Stimulated activated CD4-positive, alpha-beta T cell treated with anti-CD3 and anti-CD28 coated beads, Interleukin-1b, Interleukin-23, amount 100 ng/mL, for 1 hour (primary cell): ENCODE measurements at places on chromosomes 5 and 9.

GRCh38 chr9:128554155-128554862 is 1.9 kb downstream of the SPTAN1 start:
- no peak for DNase-seq

GRCh38 chr9:30800421-30800820 is 1584.0 kb upstream of the ACO1 start:
- DNase-seq, result no peak

DNA sequence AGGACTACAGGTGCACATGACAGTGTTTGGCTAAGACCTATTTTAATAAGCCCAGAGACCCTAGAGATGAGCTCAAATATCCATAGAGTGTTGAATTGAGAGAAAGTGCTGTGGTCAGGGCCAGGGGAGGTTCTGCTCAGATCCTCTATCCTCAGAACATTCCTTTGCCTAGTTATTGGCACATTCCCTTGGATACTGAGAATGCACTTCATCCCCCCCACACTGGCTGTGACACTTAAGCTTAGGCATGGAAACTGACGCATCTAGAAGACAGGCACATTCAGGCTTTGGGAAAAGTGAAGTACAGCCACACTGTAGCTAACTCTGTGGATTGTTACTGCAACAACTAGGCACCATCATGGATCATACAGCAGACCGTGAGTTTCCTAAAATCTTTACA is 27.1 kb upstream of the RASGRF2 start:
- no peak for DNase-seq

- no peak for DNase-seq
These were observed 9.5 kb downstream of the CDH18 start for GRCh38 chr5:19978476-19978875.

GRCh38 chr5:2366816-2367215 is 384.7 kb downstream of the IRX2 start:
- no peak for DNase-seq

DNA sequence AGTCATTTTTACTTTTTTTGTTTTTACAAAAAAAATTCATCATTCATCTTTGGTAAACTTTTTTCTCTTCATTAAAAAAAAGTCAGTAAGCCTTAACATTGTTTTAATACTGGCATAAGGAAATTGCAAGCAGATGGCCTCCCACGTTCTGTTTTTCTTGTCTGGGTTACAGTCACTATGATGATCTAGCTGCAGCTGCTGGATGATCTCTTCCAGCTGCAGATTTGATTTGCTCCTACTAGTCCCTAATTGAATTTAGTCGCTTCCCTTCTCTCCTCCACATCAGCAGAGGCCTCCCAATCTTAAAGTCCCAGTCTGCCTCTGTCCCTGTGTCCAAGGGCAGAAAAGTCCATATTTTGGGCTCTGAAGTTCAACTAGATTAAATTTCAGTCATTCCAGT is 106.8 kb upstream of the PTGER4 start:
- no peak for DNase-seq

DNA sequence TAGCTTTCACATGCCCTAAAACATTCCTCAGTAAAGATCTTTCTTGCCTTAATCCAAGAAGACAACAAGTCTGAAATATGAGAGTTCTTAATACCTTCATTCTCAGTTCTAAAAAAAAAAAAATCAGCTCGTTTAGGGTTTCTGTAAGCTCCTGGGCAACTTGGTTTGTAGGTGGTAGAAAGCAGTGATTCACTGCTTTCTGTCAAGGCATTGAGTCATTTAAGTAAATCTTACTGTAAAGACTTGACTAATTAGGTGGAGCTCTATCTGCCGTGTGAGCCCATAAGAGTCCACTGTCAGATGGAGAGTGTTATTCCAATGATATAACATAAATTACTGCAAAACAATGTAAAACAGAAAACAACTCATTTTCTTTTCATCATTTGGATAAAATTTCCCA is 56.1 kb upstream of the MAST4 start:
- DNase-seq, result no peak

GRCh38 chr5:157571357-157571827 is 4.2 kb downstream of the ADAM19 start:
- no peak for DNase-seq

- DNase-seq, result no peak
These were observed 441.5 kb upstream of the PTGER4 start for GRCh38 chr5:40238066-40238745.

- DNase-seq, result no peak
These were observed 64.8 kb downstream of the PLAC8L1 start for GRCh38 chr5:146040527-146040926.

- DNase-seq, result no peak
These were observed at the start of gene NIPAL4 for GRCh38 chr5:157459715-157460599. Gene NIPAL4 (plus strand): TSS chr5:157460213. CDS start chr5:157460321, 108 bp downstream.

DNA sequence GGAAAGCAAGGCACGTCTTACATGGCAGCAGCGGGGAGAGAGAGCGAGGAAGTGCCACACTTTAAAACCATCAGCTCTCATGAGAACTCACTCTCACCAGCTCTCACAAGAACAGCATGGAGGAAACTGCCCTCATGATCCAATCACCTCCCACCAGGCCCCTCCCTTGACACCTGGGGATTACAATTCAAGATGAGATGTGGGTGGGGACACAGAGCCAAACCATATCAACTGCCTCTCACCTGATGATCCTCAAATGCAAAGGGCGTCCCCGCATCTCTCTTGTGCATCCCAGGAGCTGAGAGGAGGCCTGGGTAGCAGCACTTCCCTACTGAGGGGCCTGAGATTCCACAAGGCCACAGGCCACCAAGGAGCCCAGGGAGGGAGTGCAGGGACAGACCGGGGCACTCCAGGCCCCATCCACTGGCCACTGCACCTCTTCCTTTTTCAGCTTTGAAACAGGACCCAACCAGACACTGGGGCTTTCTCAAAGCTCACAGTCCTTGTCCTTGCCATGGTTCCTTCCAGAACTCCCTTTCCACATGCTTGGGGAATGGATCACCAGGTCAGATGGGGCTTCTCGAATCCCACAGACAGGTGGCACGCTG is 54.5 kb upstream of the IL17B start:
- no peak for DNase-seq

GRCh38 chr5:65102976-65103711 is 334.4 kb downstream of the CWC27 start:
- DNase-seq, result peak; percentile 32

GRCh38 chr5:59609501-59610265 is 283.8 kb downstream of the PDE4D start:
- DNase-seq, result no peak

DNA sequence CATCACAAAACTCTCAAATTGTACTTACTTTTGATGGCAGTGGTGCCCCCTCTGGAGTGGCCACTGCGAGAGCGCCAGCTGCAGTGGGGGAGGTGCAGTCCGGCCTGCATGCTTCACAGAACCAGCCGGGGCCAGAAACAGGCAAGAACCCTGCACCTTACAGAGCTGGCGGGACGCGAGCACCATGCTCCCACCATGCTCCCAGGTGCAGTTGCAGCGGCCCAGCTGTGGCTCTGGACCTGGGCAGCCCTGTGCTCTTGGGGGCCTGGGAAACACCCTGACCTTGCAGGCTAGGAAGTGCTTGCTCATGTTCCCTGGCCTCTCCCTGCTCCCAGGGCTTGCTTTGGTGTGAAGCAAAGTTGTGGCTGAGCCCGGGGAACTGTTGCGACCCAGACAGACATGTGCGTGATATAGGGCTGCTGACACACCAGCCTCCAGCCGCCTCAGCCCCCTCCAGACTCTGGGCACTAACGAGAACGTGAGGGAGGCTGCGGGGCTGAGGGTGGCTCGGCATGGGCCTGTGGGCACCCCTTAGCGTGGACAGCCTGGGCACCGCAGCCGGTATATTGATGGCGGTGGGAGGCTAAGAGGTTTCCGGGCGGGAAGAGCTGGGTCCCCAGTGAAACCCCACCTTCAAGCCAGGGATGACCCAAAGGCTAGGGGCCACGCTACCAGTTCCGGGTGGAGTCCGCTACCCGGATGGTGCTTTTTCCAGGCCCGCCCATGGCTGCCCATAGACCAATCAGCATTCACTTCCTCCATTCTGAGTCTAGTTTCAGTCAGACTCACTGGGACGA is 1809.9 kb upstream of the ACO1 start:
- DNase-seq, result no peak

DNA sequence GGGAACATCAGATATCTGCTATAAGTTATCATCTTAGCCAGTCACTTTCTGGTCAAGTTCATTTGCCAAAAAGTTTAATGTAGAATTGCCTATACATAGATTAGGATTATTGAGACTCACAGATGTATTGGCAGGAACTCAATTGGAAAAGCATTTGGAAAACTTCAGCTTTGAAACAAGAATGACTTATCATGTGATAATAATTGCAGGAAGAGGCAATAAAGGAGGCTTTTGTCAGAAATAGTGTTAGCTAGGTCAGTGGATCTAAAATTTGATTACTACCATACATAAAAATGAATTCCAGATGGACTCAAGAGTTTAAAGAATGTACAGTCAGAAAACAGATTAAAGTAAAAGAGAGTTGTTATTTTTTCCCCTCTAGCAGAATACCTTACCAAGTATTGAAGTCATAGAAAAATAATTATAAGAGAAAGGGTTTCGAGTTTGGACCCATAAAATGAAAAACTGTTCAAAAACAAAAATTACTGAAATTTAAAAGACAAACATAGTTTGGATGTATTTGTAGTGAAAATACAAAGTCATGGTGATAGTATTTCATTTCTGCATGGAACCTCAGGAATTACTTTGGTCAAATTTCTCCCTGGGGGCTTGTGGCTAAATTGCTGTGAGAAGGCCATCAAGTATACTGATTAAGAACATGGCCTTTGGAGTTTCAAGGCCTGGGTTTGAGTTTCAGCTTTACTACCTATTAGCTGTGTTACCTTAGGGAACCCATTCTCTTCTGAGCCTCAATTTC is 159.9 kb downstream of the TMEM38B start:
- no peak for DNase-seq

DNA sequence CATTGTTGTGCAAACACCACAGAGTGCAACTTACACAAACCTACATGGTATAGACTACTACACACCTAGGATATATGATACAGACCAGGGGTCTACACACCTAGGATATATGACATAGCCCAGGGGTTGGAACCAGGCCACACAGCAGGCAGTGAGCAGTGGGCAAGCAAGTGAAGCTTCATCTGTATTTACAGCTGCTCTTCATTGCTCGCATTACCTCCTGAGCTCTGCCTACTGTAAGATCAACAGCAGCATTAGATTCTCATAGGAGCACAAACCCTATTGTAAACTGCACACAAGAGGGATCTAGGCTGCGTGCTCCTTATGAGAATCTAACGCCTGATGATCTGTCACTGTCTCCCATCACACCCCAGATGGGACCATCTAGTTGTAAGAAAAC is 56.6 kb downstream of the AP3B1 start:
- no peak for DNase-seq

DNA sequence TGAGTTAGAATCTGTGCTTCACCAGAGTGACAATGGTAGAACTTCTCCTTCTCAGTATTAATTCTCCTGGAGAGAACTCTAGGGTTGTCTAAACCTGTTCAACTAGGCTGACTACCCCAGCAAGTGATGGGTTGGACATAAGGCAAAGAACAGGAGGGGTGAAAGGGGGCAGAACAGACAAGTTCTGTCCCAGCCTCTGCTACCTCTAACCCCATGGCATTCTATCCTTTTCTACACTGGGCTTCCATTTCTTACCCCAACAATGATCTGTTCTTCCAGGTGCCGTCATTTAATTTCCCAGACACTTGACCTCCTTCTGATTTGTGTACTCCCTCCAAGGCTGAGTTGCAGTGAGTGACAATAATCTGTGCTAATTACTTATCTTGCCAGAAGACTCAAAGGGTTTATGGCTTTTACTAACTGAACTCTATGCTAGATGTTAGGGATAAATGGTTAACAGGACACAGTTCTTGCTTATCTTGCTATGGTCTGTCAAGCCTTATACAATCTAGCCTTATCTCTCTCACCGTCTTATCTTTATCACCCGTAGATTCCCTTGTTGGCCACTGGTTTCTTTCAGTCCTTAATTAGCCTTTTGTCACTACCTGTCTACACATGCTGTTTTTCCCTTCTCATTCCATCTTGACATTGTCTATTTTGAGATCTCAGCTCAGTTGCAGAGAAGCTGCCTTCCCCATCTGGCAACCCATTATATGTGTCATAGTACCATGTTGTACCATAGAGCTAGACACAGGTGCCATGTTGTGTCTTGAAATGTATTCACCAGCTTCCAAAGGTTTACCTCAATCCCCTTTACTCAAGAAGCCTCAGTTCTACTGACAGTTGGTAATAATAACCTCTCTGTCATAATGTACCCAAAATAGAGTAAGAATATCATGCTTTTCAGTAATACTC is 10.0 kb upstream of the MATR3 start:
- no peak for DNase-seq

DNA sequence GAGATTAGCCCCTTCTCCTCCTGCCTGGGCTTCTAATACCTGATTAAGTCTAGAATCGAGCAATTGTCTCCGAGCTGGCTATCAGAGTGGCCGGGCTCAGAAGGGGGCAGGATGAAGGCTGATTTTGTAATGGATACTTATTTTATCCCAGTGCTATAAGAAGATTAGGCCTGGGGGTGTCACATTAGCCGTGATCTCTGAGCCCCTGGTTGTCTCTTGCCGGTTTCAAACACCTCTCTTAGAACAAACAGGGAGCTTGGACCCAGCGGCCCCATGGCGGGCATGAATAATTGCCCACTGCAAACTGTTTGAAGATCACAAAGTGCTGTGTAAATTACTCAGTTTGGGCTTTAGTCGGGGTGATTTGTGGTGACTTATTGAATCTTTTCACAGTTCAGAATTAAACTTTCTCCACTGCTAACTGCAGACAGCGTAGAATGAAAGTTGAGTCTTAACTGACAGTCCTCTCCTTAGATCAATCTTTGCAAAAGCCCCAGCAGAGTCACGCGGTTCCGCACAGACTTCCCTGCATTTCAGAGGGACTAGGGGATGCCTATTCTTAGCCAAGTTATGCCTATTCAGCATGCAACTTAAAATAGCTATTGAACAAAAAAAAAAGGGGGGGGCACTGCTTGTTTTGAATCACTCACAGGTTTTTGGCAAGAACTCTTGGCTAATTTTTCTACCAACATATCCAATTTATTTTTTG is 200.6 kb upstream of the IRX1 start:
- DNase-seq, result no peak

GRCh38 chr5:74037321-74037720 is 411.3 kb downstream of the ARHGEF28 start:
- no peak for DNase-seq

GRCh38 chr5:78600687-78601414 is 47.7 kb downstream of the LHFPL2 start:
- DNase-seq, result no peak
